GM23248 (cell line): ENCODE measurements at places on chromosomes 5 and 9. TPM values are rescaled to one million over a fixed set of nuclear protein-coding genes. Genes with fewer than 3 reads are reported as not detected.

DNA sequence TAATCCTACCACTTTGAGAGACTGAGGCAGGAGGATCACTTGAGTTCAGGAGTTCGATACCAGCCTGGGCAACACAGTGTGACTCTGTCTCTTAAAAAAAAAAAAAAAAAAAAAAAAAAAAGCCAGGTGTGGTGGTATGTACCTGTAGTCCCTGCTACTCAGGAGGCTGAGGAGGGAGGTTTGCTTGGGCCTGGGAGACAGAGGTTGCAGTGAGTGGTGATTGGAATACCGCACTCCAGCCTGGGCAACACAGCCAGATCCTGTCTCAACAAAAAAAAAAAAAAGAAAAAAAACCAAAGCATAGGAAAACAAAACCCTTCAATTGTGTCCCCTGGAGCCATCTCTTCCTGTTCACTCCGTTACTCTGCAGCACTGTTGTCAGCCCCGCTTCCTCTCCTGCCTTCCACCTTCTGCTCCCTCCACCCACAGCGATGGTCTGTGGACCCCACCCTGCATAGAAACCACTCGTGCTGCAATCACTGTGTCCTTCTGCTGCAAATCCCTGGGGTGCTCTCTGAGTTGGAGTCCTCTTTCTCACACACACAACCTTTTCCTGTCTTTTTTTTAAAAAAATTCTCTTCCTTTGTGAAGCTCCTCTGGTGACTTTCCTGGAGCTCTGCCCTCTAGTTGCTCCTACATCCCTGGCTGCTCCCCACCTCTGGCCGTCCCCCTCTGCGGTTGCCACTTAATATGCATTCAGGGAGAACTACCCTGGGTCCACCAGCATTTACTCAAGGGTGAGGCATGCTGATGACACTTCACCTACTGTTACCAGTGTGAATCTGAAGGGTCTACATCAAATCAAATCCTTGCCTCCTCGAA lies 22.2 kb downstream of the CCT5 start:
- H3K4me3 ChIP-seq = no peak overlapping the region
- peaks cover 5% of the 10 kb centered on the region for H3K4me1 ChIP-seq
- DNase-seq = no peak
- no peaks in the 10 kb centered on the region for H3K27me3 ChIP-seq
- H3K36me3 ChIP-seq = no peaks in the 10 kb centered on the region

- no peaks in the 10 kb centered on the region for H3K27me3 ChIP-seq
- no peak overlapping the region for H3K4me3 ChIP-seq
- no peak overlapping the region for H3K27ac ChIP-seq
- H3K36me3 ChIP-seq = no peaks in the 10 kb centered on the region
- no peaks in the 10 kb centered on the region for H3K4me1 ChIP-seq
These were observed 8.9 kb upstream of the UNC13B start for GRCh38 chr9:35152926-35153325.

GRCh38 chr5:136808756-136809155 lies 443.4 kb upstream of the TRPC7 start:
- H3K27ac ChIP-seq = no peak overlapping the region
- H3K36me3 ChIP-seq = no peaks in the 10 kb centered on the region
- no peaks in the 10 kb centered on the region for H3K27me3 ChIP-seq
- peaks cover 24% of the 10 kb centered on the region for H3K4me1 ChIP-seq

DNA sequence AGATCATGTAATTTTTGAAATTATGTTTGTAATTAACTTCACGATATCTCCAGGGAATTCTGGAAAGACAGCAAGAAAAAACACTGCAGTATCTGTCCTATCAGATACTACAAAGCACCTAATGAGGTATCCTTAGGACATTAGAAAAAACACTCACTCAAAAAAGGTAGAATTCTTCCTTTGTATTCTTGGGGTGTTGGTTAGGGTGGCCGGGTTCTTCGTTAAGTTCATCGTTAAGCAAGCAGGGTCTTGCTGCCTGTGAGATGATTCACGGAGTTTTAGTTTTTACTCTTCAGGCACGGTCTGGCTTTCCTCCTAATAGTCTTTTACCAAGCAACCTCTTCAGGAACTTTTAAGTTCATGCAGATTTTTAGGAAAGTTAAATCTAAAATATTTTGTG lies 91.4 kb upstream of the IRX4 start:
- H3K27ac ChIP-seq = no peak overlapping the region
- DNase-seq = no peak
- no peak overlapping the region for H3K4me3 ChIP-seq
- H3K4me1 ChIP-seq = no peaks in the 10 kb centered on the region

GRCh38 chr9:16743375-16743774 lies 127.1 kb downstream of the BNC2 start:
- no peak overlapping the region for H3K4me3 ChIP-seq
- no peak overlapping the region for H3K27ac ChIP-seq
- no peak for DNase-seq
- no peaks in the 10 kb centered on the region for H3K27me3 ChIP-seq
- H3K36me3 ChIP-seq = no peaks in the 10 kb centered on the region
- peaks cover 13% of the 10 kb centered on the region for H3K4me1 ChIP-seq

DNA sequence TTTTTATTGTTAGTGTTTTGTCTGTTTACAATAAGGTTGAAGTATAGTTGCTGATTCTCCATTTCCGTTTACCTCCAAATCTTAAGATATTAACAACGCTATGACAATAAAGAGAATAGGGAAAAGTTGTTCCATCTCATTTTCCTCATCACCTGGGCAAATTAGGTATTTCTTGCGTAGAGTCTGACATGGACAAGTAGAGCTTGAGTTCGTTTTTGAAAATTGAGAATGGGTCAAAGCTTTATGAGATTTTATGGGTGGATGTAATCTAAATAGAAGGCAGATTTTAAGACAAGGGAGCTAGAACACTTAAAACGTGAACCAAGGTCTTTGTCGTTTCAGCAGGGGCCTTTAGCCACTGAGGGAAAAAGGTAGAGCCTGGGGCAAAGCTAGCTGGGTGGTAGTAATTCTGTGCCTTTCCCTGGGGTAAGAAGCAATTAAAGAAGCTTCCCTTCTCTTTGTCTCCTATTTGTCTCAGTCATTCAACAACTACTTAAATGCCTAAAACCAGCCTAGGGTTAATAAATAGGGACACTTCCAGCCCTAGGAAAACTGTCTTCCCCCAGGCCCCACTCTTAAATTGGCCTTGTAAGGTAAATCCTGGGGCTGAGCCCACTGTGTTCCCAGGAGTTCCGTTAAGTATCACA lies 551 bp upstream of the CAAP1 start:
- peak overlapping the region; percentile 95 for H3K27ac ChIP-seq
- H3K36me3 ChIP-seq = no peaks in the 10 kb centered on the region
- peak overlapping the region; percentile 94 for H3K4me3 ChIP-seq
- H3K27me3 ChIP-seq = no peaks in the 10 kb centered on the region

DNA sequence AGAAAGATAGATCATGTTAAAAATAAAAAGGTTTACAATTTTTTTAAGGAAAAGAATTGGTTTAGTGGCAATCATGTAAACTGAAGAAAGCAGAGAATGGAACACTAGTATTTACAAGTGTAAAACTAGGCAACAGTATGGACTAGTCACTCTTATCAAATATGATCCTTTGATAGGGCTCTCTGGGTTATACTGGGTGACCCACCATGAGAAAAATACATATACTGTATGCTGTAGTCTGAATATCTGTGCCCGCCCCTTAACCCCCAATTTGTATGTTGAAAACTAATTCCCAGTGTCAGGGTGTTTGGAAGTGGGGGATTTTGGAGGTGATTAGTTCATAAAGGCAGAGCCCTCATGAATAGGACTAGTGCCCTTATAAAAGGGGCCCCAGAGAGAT lies 236.8 kb upstream of the TARS1 start:
- H3K4me1 ChIP-seq = no peaks in the 10 kb centered on the region
- no peak for DNase-seq
- no peaks in the 10 kb centered on the region for H3K27me3 ChIP-seq
- no peak overlapping the region for H3K4me3 ChIP-seq
- H3K36me3 ChIP-seq = no peaks in the 10 kb centered on the region

GRCh38 chr9:128809036-128809599 lies 9.2 kb upstream of the ENDOG start:
- H3K36me3 ChIP-seq = peaks cover 4% of the 10 kb centered on the region; the same call in 1 of the 2 replicates
- no peak overlapping the region for H3K27ac ChIP-seq

DNA sequence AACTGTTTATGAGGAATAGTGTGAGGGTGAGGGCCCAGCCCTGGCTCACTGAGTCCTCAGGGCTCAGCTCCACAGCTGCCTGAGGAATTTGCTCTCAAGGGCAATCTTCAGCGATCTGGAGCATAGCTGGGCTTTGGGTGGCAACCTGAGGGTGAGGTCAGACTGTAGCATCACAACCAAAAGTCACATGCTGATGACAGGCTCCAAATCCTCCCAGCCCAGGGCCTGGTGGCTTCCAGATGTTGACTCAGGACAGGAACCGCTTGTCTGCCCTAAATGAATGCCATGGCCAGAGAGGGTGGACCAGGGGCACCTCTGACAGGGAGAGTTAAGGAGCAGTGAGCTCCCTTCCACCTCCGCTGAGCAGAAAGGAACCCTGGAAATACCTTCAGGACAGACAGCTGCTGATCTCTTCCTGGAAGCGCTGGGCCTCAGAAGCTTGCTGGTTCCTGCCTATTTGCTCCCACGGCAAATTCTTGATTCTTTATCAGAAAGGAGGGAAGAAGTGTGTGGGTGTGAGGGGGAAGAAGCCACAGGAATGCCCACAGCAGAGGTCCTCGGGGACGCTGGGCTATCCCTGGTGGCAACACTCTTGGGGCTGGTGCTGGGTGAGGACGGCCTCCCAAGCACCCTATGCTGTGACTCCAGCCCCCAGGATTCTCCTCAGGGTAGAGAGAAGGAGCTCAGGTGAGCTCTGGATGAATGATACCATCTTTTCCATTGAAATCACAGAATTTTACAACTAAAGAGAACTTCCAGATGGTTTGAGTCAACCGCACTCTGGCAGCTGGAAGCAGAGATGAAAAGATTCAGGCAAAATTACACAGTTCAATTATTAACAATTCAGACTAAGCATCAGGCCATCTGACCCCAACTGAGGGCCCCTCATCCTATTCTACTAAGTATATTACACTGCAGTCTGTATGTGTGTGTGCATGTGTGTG lies 13.8 kb upstream of the CTSL start:
- H3K4me1 ChIP-seq = peaks cover 50% of the 10 kb centered on the region
- H3K4me3 ChIP-seq = peak overlapping the region; percentile 32
- H3K36me3 ChIP-seq = no peaks in the 10 kb centered on the region

GRCh38 chr9:15293804-15294316 lies 13.2 kb downstream of the TTC39B start:
- H3K4me1 ChIP-seq = peaks cover 33% of the 10 kb centered on the region
- no peaks in the 10 kb centered on the region for H3K27me3 ChIP-seq
- peak overlapping the region; percentile 25; the same call in 1 of the 2 replicates for H3K4me3 ChIP-seq
- no peaks in the 10 kb centered on the region for H3K36me3 ChIP-seq

DNA sequence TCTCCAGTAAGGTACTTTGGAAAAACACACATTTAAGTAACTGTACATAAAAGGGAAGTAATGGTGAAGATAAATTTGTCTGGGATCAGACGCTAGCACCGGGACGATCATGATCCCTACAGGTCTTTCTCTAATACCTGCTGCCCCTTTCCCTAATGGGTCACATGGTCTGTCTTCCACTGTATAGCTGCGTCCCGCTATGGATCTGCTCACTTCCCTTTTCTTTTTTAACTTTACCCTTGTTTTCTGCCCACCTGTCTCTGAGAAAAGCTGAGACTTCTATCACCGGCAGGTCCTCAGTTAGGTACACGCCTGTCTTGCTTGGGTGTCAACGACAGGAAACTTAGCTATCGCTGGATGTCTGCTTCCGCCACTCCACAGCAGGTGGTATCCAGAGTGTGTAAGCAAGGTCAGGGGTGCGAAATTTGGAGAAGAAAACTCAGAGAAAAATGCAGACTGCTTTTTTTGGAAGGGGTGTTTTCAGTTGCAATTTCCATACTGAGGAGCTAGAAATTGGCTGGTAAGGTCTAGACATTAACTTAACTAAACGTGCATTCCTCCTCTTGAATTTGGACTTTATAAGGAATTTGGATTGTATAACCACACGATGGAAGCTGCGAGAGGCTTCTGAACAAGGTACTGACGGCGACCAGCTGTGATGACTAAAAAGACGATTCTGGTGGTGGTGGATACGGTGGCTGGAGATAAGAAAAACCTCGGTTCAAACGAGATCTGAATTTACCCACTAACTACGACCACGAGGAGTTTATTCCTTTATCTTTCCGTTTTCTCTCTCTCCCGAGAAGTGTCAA lies 1.1 kb upstream of the ICE1 start:
- DNase-seq = peak; percentile 48
- peak overlapping the region; percentile 93 for H3K27ac ChIP-seq
- H3K4me1 ChIP-seq = peaks cover 30% of the 10 kb centered on the region

- peaks cover 55% of the 10 kb centered on the region for H3K4me1 ChIP-seq
- H3K36me3 ChIP-seq = no peaks in the 10 kb centered on the region
- H3K27ac ChIP-seq = peak overlapping the region; percentile 69
These were observed 8.2 kb downstream of the TNIP1 start for GRCh38 chr5:151072630-151073025.

GRCh38 chr9:33044677-33045282 lies 19.7 kb downstream of the DNAJA1 start:
- H3K4me1 ChIP-seq = peaks cover 14% of the 10 kb centered on the region
- peak overlapping the region; percentile 69 for H3K4me3 ChIP-seq
- no peak for DNase-seq
- H3K27ac ChIP-seq = peak overlapping the region; percentile 66

DNA sequence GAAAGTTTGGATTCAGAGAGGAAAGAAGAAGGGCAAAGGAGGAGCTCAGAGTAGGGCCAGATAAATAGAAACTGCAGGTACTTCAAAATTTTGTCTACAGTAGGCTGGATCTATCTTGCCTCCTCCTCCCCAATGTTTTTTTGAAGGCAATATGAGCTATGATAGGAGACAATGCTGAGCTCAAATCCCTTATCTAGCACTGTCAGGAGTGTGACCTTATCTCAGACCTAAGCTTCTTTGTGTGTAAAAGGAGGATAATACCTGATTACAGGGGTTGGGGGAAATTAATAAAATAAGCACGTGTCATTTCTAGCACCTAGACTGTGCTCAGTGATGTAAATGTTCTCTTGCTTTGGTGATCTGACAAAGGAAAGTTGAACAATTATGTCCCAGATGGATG lies 137.8 kb upstream of the CD180 start:
- H3K4me3 ChIP-seq = no peak overlapping the region
- H3K27me3 ChIP-seq = no peaks in the 10 kb centered on the region
- no peak overlapping the region for H3K27ac ChIP-seq

- peak; percentile 63 for DNase-seq
- H3K27me3 ChIP-seq = no peaks in the 10 kb centered on the region; the same call in 1 of the 2 replicates
- peak overlapping the region; percentile 79 for H3K4me3 ChIP-seq
- no peaks in the 10 kb centered on the region for H3K36me3 ChIP-seq
- H3K4me1 ChIP-seq = peaks cover 3% of the 10 kb centered on the region; the same call in 1 of the 2 replicates
These were observed 617.8 kb downstream of the PDE4D start for GRCh38 chr5:59275510-59276324.

- H3K27ac ChIP-seq = peak overlapping the region; percentile 97
- no peaks in the 10 kb centered on the region for H3K36me3 ChIP-seq
- H3K27me3 ChIP-seq = no peaks in the 10 kb centered on the region
- peaks cover 47% of the 10 kb centered on the region for H3K4me1 ChIP-seq
- H3K4me3 ChIP-seq = peak overlapping the region; percentile 38; the same call in 1 of the 2 replicates
These were observed 16.9 kb upstream of the COL5A1 start for GRCh38 chr9:134624621-134625181.

GRCh38 chr5:68843624-68844364 lies 250.0 kb upstream of the SLC30A5 start:
- no peak overlapping the region for H3K4me3 ChIP-seq
- H3K27me3 ChIP-seq = no peaks in the 10 kb centered on the region
- no peak overlapping the region for H3K27ac ChIP-seq
- H3K36me3 ChIP-seq = no peaks in the 10 kb centered on the region
- H3K4me1 ChIP-seq = peaks cover 15% of the 10 kb centered on the region

- H3K27me3 ChIP-seq = no peaks in the 10 kb centered on the region
- peak overlapping the region; percentile 64 for H3K4me3 ChIP-seq
- no peaks in the 10 kb centered on the region for H3K36me3 ChIP-seq
- H3K4me1 ChIP-seq = peaks cover 52% of the 10 kb centered on the region
These were observed 24.0 kb upstream of the ASPN start for GRCh38 chr9:92506184-92506857.

The SH3RF2 gene
- polyA plus RNA-seq = 0.21 and 0.37 TPM in 2 replicates

The TRPM3 gene
- polyA plus RNA-seq = not detected in 2 replicates

The GLRA1 gene
- not detected in 2 replicates for polyA plus RNA-seq
